ENCODE measurements at places on chromosomes 16 and 17. TPM values are rescaled to one million over a fixed set of nuclear protein-coding genes. Genes with fewer than 3 reads are reported as not detected.

C17orf50 gene
- not detected for total RNA-seq

DLX3 gene
- 4.4 TPM for total RNA-seq

UBE2G1 gene
- total RNA-seq, result 37.3 TPM

CDK12 gene
- total RNA-seq, result 27.8 TPM

TVP23A gene
- 1.2 TPM for total RNA-seq

TMEM204 gene
- total RNA-seq, result 16.8 TPM

KRT24 gene
- not detected for total RNA-seq

NTN3 gene
- 1.1 TPM for total RNA-seq

NACA2 gene
- total RNA-seq, result not detected

FBXL16 gene
- not detected for total RNA-seq

PLEKHG4 gene
- 13.0 TPM for total RNA-seq

ESRP2 gene
- total RNA-seq, result not detected

ZNF652 gene
- 21.7 TPM for total RNA-seq

PPL gene
- 145 TPM for total RNA-seq

SLC25A19 gene
- total RNA-seq, result 4.5 TPM

GPRC5C gene
- total RNA-seq, result 47.7 TPM

DOC2B gene
- total RNA-seq, result 0.12 TPM

TNFRSF13B gene
- not detected for total RNA-seq

DPEP2 gene
- total RNA-seq, result not detected

MT4 gene
- total RNA-seq, result not detected

PITPNM3 gene
- total RNA-seq, result 1.2 TPM

KCNG4 gene
- total RNA-seq, result not detected

RHOT1 gene
- 20.8 TPM for total RNA-seq

AANAT gene
- total RNA-seq, result not detected

KRT20 gene
- total RNA-seq, result not detected

AURKB gene
- total RNA-seq, result 1.6 TPM

NUP88 gene
- total RNA-seq, result 37.3 TPM

BRIP1 gene
- 1.4 TPM for total RNA-seq

STAC2 gene
- total RNA-seq, result 0.24 TPM

TBC1D3K gene
- total RNA-seq, result not detected

RNF157 gene
- total RNA-seq, result 0.10 TPM

NPIPA3 gene
- not detected for total RNA-seq

CRISPLD2 gene
- total RNA-seq, result 10.7 TPM

EPN3 gene
- total RNA-seq, result not detected

CIITA gene
- total RNA-seq, result 1.9 TPM

CCL16 gene
- not detected for total RNA-seq

CCL4 gene
- total RNA-seq, result not detected

KRT28 gene
- total RNA-seq, result not detected

ENPP7 gene
- total RNA-seq, result not detected

LITAFD gene
- not detected for total RNA-seq

POLR3E gene
- total RNA-seq, result 31.4 TPM

RBFOX1 gene
- not detected for total RNA-seq

KIF2B gene
- not detected for total RNA-seq

SLC39A11 gene
- 13.3 TPM for total RNA-seq

CDK5RAP3 gene
- 55.2 TPM for total RNA-seq

PPP1R27 gene
- not detected for total RNA-seq

SLC12A3 gene
- not detected for total RNA-seq
